ENCODE measurements at places on chromosomes 2 and 18.
A peak's percentile ranks its signal among the peaks of the same experiment; 100 is the strongest.

DNA sequence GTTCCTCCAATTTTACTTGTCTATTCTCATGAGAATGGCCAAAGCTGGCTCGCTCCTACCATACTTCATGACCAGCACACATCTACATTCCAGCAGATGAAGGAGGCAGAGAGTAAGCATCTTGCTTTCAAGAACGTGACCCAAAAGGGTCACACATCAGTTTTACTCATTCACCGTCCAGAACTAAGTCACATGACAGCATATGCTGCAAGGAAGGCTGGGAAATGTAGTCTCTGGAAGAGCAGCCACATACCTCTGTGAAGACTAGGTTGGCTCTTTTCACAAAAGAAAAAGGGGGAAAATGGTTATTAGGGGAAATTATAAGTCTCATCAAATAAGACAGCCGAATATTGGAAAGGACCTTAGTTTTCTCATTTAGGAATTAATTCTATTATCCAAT lies 835.3 kb downstream of the EPHA4 start:
- DNase-seq: no peak

- DNase-seq: no peak
Observed at GRCh38 chr2:75709297-75709696, 1.4 kb downstream of the GCFC2 start.

DNA sequence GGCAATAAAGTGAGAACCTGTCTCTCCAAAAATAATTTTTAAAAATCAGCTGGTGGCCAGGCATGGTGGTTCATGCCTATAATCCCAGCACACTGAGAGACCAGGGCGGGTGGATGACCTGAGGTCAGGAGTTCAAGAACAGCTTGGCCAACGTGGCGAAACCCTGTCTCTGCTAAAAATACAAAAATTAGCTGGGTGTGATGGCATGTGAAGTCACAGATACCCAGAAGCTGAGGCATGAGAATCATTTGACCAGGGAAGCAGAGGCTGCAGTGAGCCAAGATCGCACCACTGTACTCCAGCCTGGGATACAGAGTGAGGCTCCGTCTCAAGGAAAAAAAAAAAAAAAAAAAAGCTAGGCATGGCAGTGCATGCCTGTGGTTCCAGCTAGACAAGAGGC lies 7.4 kb upstream of the GPR75 start:
- no peak for DNase-seq

DNA sequence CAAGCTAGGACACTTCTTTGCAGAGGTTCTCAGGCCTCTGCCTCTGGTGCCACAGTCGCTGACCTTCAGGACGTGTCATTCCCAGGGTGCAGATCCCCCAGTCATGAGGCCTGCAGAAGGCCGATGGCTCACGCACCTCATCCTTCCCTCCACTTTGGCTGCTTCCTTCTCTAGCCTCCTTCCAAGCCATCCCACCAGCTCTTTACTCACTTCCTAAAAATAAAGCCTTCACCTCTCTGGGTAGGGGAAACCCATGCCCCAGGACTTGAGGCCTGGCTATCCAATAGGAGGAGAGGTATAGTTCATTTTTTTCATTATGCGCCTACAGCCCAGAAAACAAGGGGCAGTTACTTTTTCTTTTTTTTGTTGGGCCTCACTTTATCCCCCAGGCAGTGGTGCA lies 91.4 kb downstream of the B3GNT2 start:
- DNase-seq: no peak

- no peak for DNase-seq
Observed at GRCh38 chr18:63550068-63550467, 7.9 kb downstream of the SERPINB12 start.

DNA sequence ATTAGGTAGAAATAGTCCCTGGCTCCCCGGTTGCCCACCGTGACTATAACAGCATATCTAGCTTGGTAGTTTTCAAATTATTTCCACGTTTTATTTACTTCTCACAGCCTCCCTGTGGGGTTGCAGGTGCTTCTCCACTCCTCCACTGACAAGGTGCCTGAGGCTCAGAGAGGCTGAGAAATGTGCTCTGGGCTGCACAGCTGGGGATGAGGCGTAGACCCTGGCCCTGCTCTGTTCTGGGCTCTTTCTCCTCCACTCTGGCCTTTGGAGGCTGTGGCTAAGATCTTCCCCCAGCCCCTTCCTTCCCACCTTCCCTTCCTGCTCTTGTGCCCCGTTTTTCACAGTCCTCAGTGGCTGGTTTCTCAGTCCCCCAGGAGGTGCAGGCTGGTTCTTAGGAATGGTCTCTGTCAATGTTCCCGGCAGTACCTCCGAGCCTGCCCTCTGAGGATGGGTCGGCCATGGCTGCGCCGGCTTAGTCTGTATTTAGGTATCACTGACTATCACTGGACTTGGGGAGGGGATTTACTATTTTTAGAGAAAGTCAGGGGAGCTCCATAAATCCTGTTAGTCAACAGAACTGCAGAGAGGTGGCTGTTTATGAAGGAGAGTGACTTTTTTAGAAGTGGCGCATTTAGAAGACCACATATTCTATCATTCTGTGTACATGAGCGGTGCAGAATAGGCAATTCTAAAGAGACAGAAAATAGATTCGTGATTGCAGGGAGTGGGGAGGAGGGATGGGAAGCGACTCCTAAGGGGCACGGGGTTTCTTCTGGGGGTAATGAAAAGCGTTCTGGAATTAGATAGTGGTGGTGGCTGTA lies 35.0 kb downstream of the HPCAL1 start:
- no peak for DNase-seq

- no peak for DNase-seq
Observed at GRCh38 chr2:113234721-113235346, 43.9 kb downstream of the PAX8 start.

DNA sequence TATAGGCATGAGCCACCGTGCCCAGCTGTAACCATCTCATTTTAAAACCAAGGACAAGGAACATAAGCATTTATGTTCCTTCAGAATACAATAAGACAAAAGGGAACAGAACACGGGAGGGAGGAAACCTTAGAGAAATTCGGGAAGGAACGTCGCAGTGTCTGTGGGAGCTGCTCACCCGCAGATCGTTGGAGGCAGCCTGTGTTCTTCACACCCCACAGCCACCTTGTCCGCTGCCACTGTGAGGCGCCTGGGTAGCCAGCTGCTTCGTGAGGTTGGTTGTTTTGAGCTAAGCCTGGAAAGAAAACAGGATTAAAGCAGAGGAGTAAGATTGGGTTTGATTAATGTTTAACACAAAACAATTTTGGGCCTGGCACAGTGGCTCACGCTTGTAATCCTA lies 250.0 kb downstream of the FHOD3 start:
- no peak for DNase-seq

DNA sequence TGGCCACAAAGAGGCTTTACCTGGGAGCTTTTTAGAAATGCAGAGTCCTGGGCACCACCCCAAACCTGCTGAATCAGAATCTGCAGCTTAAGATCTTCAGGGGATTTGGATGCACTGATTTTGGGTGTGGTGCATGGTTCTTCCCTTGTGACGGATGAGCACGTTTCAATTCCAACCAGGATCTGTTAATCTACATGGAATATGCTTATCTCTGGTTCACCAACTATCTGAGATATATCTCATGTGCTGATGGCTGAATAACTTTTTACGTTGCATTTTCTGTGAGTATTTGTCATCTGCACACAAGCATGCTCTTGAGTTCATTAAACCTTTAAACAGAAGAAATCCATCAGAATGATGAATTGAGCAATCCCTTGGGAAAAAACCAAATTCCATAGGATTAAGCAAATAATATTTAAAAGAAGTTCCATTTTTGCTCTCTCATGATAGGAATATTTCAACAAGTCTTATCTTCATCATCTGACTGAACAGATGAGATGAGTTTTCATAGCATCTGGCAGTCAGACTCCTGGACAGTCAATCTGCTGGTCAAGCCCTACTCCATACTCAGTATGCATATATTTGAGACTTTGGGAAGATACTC lies 120.6 kb downstream of the PLB1 start:
- DNase-seq: no peak

DNA sequence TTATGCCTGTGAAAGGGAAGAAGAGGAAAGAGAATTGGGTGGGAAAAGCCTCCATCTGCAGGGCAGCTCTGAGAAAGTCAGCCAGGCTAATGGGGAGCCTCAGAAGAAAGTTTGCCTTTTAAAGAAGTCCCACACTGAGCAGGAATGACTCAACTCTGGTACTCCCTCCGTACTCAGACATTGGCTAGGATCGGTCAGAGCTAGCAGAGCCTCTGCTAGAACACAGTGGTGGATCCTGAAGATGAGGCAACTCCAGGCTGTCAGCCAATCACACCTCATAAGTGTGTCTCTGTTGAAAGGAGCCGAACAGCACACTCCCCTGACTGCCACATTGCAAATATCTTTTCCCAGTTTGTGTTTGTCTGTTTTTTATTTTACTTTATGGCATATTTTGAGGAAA lies 96.9 kb downstream of the HNRNPLL start:
- peak; percentile 19 for DNase-seq

DNA sequence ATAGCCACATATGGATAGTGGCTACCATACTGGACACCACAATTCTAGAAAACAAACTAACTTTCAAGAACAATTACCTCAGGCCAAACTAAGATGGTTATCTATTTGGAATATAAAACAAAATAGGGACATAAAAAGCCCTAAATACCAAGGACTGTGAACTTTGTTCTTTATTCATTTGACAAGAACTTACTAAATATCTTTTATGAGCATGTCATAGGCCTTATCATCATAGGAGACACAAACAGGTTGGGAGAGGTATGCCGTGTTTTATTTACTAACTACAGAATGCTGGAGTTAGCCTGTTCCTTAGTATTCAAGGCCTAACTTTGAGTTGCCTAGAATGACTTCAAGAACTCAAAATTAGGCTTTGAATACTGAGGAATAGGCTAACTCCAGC lies 32.1 kb downstream of the CCDC93 start:
- DNase-seq: no peak

DNA sequence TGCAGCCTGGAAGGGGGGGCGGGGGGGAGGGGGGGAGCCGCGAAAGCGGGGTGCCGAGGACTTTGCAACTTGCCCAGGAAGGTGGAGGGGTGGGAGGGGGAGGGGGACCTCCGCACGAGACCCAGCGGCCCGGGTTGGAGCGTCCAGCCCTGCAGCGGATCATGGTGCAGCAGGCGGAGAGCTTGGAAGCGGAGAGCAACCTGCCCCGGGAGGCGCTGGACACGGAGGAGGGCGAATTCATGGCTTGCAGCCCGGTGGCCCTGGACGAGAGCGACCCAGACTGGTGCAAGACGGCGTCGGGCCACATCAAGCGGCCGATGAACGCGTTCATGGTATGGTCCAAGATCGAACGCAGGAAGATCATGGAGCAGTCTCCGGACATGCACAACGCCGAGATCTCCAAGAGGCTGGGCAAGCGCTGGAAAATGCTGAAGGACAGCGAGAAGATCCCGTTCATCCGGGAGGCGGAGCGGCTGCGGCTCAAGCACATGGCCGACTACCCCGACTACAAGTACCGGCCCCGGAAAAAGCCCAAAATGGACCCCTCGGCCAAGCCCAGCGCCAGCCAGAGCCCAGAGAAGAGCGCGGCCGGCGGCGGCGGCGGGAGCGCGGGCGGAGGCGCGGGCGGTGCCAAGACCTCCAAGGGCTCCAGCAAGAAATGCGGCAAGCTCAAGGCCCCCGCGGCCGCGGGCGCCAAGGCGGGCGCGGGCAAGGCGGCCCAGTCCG lies 540 bp downstream of the SOX11 start:
- no peak for DNase-seq

DNA sequence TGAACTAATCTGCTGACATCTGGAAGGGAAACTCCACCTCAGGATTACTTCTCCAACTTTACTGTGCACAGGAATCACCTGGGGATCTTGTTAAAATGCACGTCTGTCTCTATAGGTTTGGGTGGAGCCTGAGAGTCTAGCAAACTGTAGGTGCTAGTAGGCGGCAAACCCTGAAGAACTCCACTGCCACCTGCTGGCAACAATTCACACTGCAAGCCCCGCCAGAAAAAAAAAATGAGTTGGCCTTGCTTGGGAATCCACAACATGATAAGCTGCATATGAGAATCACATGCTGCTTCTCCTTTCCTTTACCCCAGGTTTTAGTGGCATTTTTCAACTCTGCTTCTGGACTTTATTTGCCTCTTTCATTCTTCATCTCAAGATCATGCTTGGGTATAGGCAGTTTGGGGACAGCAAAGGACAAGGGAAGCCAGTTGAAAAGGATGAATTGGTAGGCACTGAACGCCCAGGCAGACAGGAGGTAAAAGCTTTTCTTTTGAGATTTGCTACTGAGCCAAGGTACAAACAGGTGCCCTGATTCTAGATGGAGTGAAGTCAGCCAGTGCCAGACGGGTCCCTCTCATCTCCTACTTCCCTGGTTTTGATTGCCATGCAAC lies 88.8 kb downstream of the VIT start:
- DNase-seq: peak; percentile 47

DNA sequence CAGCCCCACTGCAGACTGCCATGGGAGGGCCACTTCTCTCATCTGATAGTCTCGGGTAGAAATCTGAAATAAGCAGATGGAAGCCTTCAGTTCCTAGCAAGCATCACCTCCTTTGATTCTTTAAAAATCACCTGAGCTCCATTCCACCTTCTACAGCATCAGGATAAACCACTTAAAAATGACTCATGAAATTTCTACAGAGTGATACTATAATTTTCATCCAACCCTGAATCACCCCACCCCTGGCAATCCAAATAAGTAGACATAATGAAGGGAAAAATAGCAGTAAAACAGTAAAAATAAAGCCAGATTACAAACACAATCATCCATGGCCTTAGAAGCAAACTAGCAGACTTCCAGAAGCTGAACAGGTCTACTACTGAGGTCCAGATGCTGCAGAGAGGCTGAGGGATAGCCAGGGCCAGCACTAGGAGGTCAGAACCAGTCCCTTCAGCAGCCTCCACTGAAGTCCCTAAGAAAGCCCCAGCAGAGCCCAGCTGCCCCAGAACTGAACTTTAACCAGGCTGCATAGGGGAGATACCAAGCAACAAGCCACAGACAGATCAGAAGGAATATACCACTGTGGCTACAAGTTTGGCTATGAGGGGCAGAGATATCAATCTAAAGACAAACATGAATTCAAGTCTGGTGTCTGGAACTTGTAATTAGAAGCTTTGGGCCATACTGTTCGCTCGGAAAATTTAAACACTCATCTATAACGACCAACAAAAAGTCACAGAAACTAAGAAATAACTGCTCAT lies 54.7 kb upstream of the RNU4ATAC start:
- no peak for DNase-seq

Data from Ammon's horn (tissue), 1 donor.